ENCODE measurements at places on chromosomes 13 and 19.
A peak's percentile ranks its signal among the peaks of the same experiment; 100 is the strongest.

DNA sequence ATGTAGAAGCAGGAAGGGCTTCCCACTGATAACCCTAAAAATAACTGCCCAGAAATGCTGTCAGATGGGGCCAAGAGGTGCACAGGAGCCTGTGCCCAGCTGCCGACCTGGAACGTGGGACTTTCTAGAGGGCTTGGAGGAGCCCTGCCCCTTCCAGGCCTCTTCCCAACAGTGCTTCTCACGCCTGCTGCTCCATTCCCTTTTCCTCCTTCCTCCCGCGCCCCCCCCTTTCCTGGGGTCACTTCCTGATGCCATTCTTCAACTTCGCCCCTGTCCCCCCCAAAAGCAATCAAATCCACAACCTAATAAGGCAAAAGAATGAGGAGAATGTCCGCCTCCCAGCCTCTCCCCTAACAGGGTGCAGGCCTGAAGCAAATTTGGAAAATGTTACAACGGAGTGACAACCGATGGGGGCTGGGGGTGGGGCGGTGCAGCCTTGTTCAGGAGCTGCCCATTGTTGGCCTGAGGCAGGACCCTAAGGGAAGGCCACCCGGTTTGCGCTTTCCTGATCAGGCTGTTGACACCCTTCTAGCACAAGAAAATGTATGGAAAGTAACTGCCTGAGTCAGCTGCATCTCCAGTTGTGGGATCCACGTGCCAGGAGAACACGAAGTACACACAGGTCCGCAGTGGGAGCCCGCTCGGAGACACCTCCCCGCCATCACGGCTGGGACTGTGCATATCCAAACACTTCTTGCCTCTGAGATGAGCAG lies 18.7 kb downstream of the ACTN4 start:
- DNase-seq: no peak

- DNase-seq: no peak
These were observed 92.1 kb downstream of the ATP11A start for GRCh38 chr13:112781881-112782361.

- DNase-seq: no peak
These were observed 507.9 kb downstream of the UQCRFS1 start for GRCh38 chr19:28705008-28705407.

DNA sequence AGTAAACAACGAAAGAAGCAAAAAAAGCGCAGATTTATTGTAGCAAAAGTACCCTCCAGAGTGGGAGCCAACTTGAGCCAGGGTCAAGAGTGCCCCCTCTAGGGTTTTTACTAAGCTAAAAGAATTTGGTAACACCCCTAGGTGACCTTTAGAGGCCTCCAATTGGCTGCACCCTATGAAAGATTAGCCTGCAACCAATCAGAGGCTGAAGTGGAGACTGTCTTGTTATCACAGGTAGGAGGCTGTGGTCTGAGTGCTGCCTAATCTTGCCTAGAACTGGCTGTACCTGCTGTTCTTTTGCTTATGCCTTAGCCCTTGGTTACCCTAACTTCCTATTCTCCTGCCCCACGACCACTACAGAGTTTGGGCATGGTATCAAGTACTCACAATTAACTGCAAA lies 38.3 kb downstream of the ANKRD10 start:
- DNase-seq: no peak

DNA sequence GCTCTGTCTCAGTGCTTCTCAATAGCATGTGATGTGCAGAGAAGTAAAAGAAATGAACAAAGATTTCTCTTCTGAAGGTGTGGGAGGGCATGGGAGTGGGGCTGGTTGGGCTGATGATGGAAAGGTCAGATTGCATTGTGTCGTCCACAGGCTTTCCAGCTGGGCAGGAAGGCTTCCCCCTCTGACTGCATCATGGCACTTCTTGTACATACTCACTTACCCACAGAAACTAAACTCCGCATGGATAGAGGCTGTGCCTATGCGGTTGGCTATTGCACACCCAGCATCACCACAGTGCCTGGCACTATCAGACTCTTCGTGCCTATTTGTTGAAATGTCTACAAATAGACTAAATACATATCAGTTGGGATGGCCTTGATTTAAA lies 24.4 kb upstream of the TNFSF11 start:
- no peak for DNase-seq

- no peak for DNase-seq
These were observed 75.5 kb downstream of the COL4A1 start for GRCh38 chr13:110231348-110232047.

DNA sequence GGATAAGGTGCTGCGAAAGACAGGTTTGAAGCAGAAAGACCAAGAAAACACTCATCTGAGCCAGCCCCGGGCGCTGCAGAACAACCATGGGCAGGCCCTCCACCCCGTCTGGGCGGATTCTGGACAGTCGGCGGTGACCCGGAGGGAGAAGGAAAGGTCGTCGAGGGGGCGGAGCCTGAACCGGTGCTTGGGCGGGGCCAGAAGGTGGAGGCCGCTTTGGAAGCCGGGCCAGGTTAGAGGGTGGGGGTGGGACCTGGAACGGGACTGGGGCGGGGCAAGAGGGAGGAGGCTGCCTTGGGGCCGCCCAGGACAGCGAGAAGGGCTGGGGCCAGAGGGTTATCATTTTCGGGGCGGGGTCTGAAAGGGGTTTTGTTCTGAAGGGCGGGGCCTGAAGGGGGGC lies 5.0 kb upstream of the ZNF765 start:
- no peak for DNase-seq

DNA sequence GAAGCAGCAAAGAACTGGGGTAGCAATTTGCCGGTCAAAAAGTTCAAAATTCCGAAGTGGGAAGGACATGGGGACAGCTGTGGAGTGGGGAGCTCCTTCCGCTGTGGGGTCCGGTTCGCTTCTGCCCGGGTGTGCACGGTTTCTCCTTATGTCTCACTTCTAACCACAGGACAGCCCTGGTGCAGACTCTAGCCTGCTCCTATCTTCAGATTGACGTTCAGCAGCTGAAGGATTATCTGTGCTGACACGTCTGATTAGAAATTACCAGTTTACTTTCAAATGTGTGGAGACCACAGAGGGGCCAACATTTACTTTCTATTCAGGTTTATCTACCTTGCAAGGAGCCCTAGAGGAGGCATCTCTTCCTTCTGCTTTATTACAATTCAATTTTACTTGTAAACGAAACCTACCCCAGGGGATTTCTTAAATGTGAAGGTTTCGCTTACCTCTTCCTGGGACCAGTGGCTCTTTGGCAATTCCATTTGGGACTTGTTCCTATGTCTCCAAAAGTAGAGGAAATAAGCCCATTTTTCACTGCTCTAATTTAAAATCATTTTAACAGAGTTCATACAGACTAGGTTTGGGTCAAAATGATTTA lies 27.3 kb downstream of the LHFPL6 start:
- no peak for DNase-seq

DNA sequence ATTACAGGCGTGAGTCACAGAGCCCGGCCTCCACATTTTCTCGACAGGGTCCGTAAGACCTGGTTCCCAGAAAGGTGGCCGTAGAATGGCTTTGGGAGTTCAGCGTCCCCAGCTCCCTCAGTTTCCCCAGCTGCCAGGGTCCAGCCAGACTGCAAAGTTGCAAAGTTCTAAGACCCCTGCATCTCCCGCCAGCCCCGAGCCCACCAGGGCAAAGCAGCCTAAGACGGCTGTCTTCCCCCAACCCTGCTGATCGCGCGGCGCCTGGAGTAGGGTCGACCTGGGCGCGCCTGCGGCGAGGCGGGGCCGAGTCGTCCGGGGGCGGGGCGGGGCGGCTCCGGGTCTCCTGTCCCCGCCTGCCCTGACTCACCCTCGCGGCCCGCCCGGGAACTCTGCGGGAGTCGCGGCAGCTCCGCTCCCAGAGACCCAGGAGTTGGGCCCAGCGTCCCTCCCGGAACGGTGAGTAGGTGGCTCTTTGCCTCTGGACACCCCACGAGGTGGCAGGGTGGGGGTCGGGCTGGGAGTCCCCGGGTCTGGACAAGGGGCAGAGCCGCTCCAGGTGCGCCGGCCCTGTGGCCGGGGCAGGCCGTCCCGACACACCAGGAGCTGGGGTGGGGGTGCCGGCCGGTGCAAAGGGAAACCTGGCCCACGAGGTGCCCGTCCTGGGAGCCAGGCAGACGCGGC lies at the start of gene LRRC8E:
Gene LRRC8E (plus strand): TSS at position 366 of the 681 bp plus-strand sequence. CDS start 7,094 bp downstream, outside the sequence.
- no peak for DNase-seq

DNA sequence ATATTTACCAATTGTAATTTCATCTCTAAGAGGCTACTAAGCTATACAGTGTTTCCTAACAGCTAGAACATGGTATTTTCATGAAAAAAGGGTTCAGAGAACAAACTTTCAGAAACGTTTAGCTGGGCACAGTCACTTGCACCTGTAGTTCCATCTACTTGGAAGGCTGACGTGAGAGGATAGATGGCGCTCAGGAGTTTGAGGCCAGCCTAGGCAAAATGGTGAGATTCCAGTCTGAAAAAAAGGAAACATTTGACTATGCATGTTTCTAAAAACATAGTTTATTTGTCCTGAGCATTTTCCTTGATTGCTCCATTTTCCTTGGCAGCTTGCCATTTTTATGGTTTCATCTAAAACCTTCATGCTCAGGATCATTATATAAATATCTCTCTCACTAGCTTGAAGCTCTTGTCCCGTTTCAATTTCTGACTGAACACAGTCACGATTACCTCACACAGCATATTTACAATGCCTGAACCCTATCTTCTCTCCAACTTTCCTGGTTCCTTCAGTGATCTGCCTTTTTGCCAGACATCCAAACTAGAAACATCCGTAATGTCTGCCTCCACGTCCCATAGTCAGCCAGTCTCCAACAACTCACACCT lies 200.8 kb downstream of the RGCC start:
- DNase-seq: no peak

GRCh38 chr13:61128850-61129645 lies 286.6 kb downstream of the PCDH20 start:
- DNase-seq: no peak

DNA sequence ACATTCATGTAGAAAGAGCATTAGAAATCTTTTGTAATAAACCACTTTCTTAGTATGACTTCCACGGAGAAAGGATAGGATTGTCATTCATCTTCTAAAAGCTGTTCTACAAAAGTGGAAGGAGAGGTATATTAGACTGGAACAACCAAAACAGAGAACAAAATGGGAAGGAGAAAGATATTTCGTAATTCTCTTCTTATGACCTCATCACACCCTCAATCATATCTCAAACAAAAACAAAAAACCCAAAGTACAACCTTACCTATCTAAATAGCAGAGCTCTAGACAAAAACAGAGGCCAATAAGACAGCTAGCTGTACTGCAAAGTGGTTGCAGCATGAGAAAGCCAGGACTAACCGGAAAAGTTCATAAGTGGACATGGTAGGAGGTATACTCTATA lies 46.3 kb downstream of the DACH1 start:
- DNase-seq: no peak

DNA sequence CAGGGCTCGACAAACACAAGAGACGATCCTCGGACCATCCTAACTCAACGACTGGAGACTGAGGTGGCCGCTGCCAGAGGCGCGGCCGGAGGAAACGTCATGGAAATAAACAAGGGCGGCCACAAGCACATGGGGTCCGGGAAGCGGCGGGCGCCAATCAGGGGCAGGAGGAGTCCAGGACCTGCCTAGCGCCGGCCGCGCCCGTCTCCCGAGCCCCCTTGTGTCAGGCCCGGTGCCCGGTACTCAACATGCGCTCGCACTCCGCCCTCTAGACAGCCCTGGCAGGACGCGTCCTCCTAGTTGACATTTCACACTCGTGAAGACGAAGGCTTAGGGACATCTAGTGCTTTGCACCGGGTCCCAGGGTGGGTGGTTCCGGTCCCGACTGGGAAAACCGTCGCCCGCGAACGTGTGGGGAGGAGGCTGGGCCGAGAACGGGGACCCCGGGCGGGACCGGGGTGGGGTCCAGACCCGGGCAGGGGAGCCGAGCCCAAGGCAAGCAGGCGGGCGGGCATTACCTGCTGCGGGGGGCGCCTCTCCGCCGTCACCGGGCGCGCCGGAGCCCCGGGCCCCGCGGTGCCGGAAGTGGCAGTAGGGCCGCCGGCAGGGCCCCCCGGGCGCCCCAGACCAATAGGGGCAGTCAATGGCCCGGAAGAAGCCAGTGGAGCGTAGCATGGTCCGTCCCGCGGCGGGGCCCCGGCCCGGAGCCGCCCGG lies 442 bp downstream of the REXO1 start:
- no peak for DNase-seq

DNA sequence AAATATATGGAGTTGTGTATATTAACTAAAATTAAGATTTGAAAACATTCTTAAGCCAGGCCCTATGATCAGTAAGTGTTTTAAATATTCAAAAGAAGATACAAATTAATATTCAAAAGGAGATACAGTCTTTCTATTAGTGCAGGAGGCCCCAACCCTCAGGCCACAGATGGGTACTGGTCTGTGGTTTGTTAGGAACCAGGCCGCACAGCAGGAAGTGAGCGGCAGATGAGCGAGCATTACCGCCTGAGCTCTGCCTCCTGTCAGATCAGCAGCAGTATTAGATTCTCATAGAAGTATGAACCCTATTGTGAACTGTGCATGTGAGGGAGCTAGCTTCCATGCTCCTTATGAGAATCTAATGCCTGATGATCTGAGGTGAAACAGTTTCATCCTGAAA lies 232.9 kb downstream of the FOXO1 start:
- peak; percentile 16 for DNase-seq

GRCh38 chr13:20394506-20394905 lies 131.2 kb downstream of the CRYL1 start:
- DNase-seq: no peak

GRCh38 chr13:107842562-107843180 lies 372.7 kb downstream of the LIG4 start:
- no peak for DNase-seq

DNA sequence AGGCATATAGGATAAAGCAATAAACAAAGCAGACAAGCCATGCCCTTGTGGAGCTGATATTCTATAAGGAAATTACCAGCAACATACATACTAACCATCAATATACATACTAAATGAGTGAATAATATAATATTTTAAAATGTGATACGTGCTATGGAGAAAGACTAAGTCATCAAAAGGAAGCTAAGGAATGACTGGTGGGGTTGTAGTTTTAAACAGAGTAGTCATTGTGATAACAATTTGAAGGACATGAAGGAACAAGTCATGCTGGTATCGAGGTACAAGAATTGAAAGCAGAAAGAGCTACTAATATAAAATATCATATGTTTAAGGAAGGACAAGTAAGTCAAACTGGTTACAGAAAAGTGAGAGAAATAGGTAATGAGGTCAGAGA lies 894.9 kb upstream of the PCDH9 start:
- no peak for DNase-seq

- no peak for DNase-seq
These were observed 21.2 kb downstream of the CCNA1 start for GRCh38 chr13:36453516-36453915.

- no peak for DNase-seq
These were observed 7.6 kb upstream of the GMIP start for GRCh38 chr19:19651076-19651475.

DNA sequence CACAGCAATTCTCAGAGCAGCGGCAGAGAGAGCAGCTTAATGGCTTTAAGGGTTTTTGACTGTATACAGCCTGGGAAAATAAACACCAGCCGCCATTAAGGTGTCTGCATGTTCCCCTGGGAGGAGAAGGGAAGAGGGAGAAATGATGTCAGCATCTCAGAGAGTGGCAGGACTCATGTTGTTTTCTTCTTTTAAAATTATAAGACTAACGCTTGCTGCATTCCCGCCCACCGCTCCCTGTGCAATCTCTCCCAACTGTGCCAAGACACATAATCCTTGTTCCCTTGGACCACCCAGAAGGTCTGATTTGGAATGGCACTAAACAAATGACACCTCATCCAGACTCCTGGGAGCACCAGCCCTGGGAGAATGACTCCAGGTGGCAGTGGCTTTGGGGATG lies 27.7 kb upstream of the FAM216B start:
- DNase-seq: no peak
